ENCODE measurements at places on chromosomes 4 and X. TPM values are rescaled to one million over a fixed set of nuclear protein-coding genes. Genes with fewer than 3 reads are reported as not detected.

The IBSP gene
- total RNA-seq: not detected

The CENPE gene
- 14.1 TPM for total RNA-seq

The FAM241A gene
- total RNA-seq: 2.7 TPM

The VCX3A gene
- total RNA-seq: not detected

The CDS1 gene
- 19.6 TPM for total RNA-seq

The RAB41 gene
- not detected for total RNA-seq

The BTC gene
- total RNA-seq: 1.4 TPM

The DSPP gene
- not detected for total RNA-seq

The BMPR1B gene
- 0.24 TPM for total RNA-seq

The NAP1L2 gene
- total RNA-seq: 0.92 TPM

- ATAC-seq: peak; percentile 4
These were observed 1.4 kb downstream of the C4orf36 start for GRCh38 chr4:86890790-86891189.

DNA sequence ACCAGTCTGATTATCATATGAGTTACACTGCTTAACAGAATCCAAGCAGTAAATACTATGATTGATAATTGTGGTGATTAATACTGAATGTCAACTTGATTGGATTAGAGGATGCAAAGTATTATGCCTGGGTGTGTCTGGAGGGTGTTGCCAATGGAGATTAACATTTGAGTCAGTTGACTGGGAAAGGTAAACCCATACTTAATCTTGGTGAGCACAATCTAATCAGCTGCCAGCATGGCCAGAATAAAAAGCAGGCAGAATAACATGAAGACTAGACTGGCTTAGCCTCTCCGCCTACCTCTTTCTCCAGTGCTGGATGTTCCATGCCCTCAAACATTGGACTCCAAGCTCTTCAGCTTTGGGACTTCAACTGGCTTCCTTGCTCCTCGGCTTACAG, 961.3 kb downstream of the ADGRL3 start:
- ATAC-seq: peak; percentile 36

DNA sequence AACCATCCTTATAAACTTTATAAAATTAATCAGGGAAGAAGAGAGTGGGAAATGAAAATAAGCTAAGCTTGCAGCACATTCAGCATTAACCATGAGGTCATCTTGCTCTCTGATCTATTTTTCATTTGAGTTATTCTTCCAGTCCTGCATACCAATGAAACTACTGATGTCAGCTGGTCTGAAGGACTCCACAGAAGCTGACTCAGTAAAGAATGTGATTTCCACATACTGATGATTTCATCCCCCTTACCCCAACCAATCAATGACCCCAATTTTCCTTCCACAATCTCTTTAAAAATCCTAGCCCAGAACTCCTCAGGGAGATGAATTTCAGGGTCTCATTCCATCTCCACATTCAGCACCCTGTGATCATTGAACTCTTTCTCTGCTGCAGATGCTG, 18.8 kb upstream of the DSPP start:
- ATAC-seq: no peak

GRCh38 chrX:15336023-15336413, 695 bp upstream of the PIGA start:
- peak; percentile 48 for ATAC-seq

DNA sequence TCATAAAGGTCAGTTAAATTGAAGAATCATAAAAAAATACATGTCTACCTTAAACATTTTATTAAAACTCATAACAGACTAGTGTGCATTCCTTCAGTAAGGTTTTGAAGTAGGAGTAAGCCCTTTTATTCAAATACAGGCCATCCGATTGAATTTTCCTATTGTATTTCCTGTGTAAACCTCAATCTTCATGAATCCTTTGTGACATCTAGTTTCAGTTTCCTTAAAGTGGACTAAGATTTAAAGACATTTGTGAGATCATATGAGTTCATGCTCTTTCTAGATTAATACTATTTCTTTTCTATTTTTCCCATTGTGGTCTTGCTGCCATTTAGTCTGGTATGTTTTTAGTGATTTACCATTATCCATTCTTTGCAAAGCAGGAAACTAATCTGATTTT, 644.7 kb upstream of the BOD1L1 start:
- ATAC-seq: no peak

GRCh38 chrX:121308276-121308805, 260.9 kb downstream of the GLUD2 start:
- peak; percentile 52 for ATAC-seq

GRCh38 chr4:170325599-170325998, 235.8 kb upstream of the AADAT start:
- no peak for ATAC-seq

GRCh38 chr4:90855111-90855510, 727.9 kb downstream of the CCSER1 start:
- no peak for ATAC-seq

- no peak for ATAC-seq
These were observed 39.5 kb upstream of the CD40LG start for GRCh38 chrX:136608295-136608933.

GRCh38 chrX:129445436-129445835, 77.9 kb downstream of the SMARCA1 start:
- ATAC-seq: no peak

- no peak for ATAC-seq
These were observed 134.6 kb upstream of the BOD1L1 start for GRCh38 chr4:13762130-13762529.

DNA sequence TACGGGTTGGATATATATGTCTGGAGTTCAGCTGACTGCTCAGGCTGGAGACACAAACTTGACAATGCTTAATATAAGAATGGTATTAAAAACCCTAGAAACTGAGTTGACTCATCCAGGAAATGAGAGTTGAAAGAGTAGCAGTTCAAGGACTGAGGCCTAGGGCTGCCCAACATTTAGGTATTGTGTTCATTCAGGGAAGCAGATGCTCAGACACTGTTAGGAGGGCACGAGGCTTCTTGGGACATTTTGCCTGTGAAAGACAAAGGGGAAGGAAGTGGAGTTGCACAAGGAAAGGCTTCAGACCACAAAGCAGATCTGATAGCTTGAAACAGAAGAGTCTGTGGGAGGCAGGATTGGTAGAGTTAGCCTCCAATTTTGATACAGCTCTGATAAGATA, 52.0 kb upstream of the HS3ST1 start:
- ATAC-seq: peak; percentile 77

DNA sequence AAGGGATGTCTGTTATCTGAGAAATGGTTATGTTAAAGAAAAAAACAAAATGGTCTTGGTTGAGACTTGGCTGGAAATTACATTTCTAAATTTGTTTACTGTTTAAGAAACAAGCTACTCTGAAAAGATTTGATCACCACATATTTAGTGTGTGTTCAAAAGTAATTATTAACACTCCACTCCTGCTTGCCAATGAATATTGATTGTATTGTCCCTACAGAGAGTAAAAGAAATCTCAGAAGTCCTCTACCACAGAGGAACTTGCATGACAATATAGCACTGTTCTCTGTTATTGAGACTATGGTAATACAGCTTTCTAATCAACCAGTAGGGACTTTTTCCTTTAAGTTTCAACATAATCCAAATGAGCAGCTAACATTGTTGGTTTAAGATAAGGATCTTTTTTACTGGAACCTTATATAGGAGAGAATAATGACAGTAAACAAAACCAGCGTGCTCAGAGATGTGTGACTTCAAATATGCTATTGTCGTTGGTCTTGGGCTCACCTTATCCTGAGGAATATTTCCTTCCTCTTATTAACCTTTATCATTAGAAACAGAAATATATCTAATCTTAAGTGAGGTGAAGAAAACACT, 47.6 kb downstream of the CXCL13 start:
- no peak for ATAC-seq

DNA sequence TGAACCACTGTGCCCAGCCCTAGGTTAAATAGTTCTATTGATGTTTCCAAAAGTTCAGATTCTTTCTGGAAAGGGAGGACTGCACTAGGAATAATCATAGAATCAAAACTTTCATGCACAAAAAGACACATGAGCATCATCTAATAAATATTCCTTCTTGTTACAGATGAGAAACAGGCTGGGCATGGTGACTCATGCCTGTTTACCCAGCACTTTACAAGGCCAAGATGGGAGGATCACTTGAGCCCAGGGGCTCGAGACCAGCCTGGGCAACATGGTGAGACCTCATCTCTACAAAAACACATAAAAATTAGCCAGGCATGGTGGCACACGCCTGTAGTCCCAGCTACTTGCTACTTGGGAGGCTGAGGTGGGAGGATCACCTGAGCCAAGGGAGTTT, 27.7 kb downstream of the LARP7 start:
- no peak for ATAC-seq

DNA sequence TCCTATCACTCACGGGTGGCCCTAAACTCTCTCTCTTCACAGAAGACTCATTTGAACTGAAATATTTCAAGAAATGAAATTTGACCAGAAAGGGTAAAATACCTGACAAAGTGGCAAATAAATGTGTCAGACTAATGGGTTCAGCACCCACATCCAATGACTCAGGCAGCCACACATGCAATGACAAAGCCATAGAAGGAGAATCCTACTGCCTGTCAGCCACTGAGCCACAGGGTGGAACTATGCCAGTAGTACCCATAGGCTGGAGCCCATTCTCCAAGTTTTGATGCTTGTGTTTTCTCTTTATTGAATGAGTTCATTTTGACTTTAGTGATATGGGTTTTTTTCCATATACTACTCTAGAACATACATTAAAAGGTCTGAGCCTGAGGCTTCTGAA, 179.0 kb downstream of the BEND2 start:
- ATAC-seq: no peak

- no peak for ATAC-seq
These were observed at the start of gene DMP1 for GRCh38 chr4:87649980-87650379. TSS of gene DMP1 (plus strand) at chr4:87650280. CDS start at chr4:87656493, 6,213 bp downstream.

GRCh38 chr4:33255507-33255906, 2535.3 kb downstream of the PCDH7 start:
- no peak for ATAC-seq

- peak; percentile 90 for ATAC-seq
These were observed at the start of gene HSPA4L for GRCh38 chr4:127782275-127783025. TSS of gene HSPA4L (plus strand) at chr4:127782322. CDS start at chr4:127782551, 229 bp downstream.

DNA sequence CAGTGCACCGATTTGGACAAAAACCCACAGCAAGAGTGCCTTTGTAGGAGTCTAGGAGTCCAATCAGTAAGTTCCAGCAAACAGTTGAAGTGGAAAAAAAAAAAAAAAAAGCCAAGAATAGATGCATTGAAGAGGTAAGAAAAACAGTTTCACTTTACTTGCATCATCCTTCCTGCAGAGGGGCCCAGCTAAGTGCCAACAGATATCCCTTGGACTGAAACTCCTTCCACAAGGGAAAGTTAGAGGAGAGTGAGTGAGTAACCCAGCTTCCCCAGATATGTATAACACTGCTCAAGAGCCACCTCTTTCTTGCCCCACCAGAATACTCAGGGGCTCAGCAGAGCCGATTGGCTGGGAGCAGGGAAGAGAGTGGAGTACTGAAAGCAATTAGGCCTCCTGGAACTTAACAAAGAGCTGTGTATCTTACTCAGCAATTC, 617.7 kb upstream of the SMIM31 start:
- no peak for ATAC-seq

DNA sequence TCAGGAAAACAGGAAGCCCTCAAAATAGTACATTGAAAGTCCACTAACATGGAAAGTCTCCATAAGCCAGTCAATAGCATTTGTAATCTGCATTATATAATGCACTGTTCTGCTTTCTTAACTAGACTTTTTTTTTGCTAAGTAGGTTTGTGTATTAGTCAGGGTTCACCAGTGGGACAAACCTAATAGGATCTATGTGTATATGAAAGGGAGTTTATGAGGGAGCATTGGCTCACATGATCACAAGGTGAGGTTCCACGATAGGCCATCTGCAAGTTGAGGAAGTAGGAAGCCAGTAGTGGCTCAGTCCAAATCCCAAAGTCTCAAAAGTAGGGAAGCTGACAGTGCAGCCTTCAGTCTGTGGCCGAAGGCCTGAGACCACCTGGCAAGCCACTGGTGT, 116.0 kb downstream of the MXRA5 start:
- ATAC-seq: no peak

DNA sequence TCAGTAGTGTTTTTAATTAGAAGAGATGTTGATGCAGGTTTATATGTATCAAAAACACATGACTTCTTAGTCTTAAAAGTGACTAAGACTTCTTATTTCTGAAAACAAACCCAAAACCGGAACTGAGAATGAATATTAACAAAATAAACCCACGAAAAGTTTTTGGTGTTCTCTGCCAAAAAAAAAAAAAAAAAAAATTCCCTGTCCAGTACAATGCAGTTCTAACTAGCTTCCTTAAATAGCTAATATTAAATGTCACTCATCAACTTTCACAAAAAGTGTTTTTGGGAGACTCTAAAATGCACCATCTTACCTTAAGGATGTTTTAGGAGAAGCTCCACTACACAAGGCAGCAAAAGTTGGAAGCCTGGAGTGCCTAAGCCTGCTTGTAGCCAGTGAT, 2.0 kb downstream of the ANKRD37 start:
- no peak for ATAC-seq

GRCh38 chrX:148905400-148905799, 405.0 kb downstream of the AFF2 start:
- ATAC-seq: no peak

GRCh38 chr4:93767917-93768316, 60.6 kb upstream of the ATOH1 start:
- ATAC-seq: no peak

- ATAC-seq: no peak
These were observed 133.8 kb downstream of the LDB2 start for GRCh38 chr4:16764622-16765021.

DNA sequence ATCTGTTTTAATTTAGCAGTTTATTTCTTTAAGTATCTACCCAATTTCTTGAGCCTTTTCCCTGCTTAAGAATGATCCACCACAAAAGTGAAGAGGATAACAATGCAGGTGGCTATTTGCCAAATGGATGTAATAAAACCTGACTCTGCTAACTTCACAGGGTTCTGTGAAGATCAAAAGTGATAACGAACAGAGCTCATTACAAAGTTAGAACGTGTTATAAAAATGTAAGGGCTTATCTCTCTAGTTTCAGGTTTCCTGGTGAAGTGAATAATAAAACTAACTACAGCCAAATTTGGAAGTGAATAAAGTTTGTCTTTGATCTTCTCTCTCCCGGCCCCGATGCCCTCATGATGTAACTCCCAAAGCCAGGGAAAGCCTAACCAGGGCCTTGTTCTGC, 497.9 kb downstream of the SMARCA1 start:
- no peak for ATAC-seq
